Stimulated activated CD4-positive, alpha-beta T cell treated with anti-CD3 and anti-CD28 coated beads, Interleukin-1b, Interleukin-23, amount 100 ng/mL, for 48 hours (primary cell): ENCODE measurements at places on chromosomes 3 and 15.

- DNase-seq: no peak
These were observed 25.7 kb downstream of the FSIP1 start for GRCh38 chr15:39756806-39757522.

GRCh38 chr15:95795386-95795785, 535.1 kb upstream of the NR2F2 start:
- no peak for DNase-seq

DNA sequence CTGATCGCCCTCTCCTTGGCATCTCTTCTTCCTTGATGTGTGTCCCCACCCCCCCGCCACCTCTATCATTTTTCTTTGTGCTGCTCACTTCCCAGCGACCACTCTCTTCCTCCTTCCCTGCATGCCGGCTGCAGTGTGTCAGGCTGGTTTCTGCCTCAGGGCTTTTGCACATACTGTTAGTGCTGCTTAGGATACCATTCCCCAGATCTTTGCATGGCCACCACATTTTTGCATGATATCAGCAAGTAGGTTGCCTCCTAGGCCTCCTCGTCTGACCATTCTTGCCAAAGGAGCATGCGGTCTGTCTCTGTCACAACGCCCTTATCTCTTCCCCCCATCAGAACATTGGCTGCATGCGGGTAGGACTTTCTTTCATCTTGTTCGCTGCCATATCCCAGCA, 12.5 kb downstream of the FBLN2 start:
- DNase-seq: no peak

DNA sequence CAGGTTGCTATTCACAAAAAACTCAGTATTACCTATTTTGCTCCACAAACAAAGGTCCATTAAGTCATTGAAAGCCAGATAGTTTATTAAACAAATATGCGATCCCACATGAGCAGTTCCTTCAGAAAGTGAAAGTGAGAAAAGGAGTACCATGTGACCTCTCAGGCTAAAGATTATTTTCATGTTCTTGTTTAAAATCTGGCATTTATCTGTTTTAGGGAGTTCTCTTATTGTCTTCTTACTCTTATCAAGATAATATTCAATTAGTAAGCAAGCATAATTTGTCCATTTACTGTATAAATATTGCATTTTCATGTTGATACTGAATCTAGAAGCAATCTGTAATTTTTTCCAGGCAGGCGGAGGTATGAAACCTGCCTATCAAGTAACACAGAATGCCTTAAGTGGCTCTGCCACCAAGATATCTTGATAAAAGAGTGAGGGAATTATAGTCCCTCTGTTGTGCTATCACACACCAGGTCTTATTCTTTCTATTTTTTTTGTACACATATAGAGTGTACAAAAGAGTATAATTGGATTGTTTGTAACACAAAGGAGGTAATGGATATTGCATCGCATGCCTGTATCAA, 20.1 kb upstream of the PLSCR5 start:
- DNase-seq: no peak

DNA sequence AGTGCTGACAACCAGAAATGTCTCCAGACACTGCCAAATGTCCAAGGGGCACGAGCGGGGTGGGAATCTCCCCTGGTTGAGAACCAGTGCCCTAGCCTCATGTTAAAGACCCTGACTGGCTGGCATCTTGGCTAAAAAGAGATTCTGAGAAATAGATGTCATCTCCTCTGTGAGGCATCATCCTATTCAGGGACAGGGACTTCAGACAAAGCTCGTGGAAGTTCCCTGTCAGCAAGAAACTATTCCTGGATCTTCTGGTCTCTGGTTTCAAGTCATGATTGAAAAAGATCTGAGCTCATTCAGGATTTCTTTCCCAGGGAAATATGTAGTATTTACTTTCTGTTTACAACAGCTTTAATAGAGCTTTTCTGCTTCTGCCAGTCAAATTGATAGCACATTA, 10.8 kb downstream of the WDR5B start:
- no peak for DNase-seq

GRCh38 chr3:185651971-185652370, 65.9 kb downstream of the SENP2 start:
- DNase-seq: no peak

GRCh38 chr3:29429055-29429679, 148.3 kb downstream of the RBMS3 start:
- no peak for DNase-seq

DNA sequence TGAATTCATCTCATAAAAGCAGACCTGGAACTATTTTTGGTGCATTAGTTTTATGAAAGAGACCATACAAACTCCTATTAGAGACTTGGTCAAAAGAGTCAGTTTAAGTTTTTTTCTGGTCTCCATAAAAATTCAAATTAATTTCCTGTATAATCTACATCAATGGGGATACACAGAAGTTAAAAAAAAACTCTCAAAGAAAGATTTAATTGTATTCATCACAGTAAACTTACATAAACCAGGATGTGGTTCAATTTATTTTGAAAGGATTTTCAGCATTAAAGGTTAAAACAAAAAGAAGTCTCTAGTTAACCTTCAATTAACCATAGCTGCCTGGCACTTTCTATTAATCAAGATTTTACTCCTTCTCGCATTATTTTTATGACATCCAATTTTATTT, 530.3 kb upstream of the KCNMB2 start:
- DNase-seq: no peak

GRCh38 chr3:149670742-149671492, 13.1 kb upstream of the WWTR1 start:
- no peak for DNase-seq

DNA sequence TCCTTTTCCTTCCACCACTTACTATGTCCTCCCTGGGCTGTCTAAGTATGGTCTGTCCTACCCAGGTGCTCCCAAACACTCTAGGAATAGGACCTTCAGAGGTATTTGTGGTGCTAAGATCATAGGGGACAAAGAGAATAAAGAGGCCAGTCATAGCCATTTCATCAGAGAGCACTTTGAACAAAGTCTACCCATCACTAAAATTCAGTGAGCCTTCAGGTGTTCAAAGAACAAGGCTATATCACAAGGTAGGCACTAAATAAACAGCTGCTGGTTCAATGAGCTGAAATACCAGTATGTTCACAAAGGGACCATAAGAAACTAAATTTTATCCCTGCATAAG, 38.8 kb downstream of the NBEAL2 start:
- DNase-seq: no peak

DNA sequence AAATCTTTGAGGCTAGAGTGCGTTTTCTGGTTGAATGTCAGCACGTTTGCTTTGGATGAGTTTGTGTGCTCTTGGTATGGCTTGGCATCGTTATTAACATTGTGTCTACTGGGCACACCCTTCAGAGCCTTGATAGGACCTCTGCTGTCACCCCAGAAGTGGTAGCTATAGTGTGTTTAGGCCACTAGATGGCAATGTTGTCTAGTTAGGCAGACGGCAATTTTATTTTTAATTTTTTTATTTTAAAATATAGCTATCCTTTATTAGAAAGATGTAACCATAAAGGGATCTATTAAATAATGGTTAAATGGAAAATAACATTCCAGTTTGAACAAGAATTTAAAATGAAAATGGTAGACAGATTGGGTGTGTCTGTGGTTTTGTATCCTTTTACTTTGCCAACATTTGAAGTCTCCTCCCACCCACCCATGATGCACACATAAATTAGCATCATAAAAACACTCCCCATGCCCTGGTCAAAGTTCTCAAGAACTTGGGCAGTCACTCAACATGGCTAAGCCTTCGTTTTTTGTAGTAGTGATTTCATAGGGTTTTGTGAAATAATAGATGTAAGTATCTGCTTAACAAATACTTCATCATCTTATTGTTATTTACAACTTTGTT, 200.7 kb downstream of the KCNH8 start:
- no peak for DNase-seq

DNA sequence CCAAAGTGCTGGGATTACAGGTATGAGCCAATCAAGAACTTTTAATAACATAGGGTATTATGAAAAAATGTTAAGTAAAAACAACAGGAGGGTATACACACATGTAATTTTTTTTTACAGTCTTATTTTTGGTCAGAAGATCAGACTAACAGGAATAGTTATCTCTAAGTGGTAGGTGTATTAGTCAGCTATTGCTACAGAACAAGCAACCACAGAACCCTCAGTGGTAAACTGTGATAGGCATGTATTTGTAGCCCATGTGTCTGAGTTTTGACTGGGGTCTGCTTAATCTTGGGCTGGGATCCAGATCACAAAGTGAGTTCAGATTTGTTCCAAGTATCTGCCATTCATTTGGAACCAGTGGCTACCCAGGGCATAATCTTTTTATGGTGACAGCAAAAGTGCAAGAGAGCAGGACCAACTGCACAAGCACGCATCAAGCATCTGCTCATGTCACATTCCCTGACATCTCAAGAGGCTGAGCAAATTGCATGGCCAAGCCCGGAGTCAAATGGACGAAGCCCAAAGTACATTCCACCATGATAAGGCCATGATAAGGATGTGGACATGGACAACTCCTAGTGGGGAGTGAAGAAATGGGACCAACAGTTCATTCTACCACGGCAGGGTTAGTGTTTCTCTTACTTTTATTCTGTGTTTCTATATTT, 3.0 kb upstream of the IL5RA start:
- no peak for DNase-seq

DNA sequence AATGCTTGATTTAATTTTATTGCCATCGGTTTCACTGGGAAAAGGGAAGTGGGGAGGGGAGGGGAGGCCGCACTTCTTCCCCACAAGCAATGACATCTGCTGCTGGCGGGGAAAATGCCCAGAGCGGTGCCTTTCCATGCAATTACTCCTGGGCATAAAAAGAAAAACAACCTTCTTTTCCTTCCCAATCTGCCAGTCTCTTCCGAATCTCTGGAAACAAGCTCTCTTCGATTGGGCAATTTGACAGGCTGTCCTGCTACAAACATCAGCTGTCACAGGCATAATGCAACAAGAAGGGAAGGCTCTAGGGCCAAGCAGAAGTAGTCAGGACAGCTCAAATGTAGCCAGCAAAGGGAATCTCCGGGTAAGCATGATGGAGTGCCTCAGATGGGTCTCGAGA, 93.4 kb upstream of the STRIT1 start:
- no peak for DNase-seq

DNA sequence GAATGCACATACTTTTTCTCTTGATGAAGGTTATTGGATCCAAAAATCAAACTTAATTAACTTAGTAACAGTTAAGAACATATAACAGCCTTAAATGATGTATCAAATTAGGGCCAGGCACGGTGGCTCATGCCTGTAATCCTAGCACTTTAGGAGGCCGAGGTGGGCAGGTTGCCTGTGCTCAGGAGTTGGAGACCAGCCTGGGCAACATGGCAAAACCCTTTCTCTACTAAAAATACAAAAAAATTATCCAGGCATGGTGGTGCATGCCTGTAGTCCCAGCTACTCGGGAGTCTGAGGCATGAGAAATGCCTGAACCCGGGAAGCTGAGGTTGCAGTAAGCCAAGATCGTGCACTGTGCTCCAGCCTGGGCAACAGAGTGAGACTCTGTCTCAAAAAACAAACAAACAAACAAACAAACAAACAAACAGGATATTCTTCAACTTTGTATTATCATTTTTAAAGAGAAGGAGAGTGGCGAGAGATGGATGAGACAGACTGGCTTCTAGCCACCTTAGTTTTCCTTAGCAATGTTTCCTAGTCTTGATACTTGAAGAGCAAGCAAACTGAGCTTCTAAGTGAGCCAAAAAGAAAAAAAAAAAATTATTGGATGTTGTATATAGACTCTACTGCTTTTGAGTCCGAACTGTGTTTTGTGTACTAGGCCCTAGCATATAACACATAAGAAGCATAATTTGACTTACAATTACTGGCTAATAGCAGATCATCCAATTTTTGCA, 13.8 kb downstream of the SPRED1 start:
- no peak for DNase-seq

- no peak for DNase-seq
These were observed 35.6 kb downstream of the LNP1 start for GRCh38 chr3:100436951-100437350.

DNA sequence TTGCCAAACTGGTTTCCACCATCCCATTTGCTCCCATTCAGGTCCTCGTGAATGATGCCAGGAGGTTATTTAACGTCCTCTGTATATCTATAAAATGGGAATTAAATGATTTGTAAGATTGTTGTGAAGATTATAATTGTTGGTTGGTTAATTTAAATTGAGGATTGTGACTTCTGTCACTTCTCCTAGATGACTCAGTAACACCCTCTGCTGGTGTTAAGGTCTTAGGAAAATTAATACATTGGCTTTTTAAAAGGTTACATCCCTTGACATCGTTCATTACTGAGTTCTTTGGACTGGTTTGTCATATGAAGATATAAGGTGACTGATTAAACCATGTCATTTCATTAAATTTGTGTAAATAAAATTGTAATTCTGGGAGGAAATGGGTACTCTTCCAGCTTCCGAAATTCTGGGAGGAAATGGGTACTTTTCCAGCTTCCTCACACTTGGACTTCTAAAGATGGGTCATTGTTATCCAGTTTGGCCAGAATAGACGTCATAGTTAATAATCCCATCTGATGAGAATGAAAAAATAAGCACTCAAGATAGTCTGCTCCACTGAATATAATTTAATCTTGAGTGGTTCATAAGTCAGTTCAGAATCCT, 33.3 kb upstream of the PAQR5 start:
- DNase-seq: no peak

GRCh38 chr3:10968401-10968800, 24.1 kb upstream of the SLC6A1 start:
- no peak for DNase-seq

DNA sequence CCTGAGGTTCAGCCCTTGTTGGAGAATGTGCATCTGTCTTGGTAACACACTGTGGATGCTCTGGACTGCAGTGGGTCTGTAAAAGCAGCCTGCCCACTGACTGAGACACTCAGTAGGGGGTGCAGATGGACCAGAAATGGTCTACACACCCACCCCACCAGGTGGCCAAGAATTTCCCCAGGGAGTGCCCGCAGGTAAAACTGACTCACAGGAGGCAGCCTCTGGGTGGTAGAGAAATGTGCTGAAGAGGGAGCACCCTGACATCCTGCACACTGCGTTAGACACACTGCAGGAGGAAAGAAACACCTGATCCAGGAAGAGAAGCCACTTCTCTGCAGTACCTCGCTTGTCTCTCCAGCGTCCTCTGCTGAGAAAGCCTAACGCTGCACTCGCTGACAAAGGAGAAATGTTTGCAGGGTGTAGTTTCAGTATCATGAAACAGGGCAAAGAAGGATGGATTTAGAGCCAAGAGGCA, 109.5 kb upstream of the ABHD17C start:
- DNase-seq: no peak

GRCh38 chr3:99021466-99021865, 120.0 kb upstream of the DCBLD2 start:
- DNase-seq: no peak

GRCh38 chr3:178485756-178486155, 50.5 kb upstream of the KCNMB2 start:
- DNase-seq: no peak

DNA sequence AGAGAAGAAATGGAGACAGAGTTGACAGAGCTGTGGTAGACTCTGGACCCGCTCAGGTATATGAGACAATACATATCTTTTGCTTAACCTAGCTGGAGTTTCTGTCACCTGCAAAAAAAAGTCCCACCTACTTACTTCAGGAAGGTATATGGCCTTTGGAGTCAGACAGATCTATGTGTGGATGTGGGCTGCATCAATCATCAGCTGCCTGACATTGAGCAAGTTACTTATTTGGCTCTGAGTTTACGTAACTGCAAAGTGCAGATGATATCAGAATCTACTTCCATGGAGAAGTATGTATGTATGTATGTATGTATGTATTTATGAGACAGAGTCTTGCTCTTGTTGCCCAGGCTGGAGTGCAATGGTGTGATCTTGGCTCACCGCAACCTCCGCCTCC, 124.3 kb downstream of the MYLK start:
- no peak for DNase-seq

- DNase-seq: no peak
These were observed 9.8 kb upstream of the MEF2A start for GRCh38 chr15:99556011-99556410.
